ENCODE measurements at places on chromosomes 13 and 19.

DNA sequence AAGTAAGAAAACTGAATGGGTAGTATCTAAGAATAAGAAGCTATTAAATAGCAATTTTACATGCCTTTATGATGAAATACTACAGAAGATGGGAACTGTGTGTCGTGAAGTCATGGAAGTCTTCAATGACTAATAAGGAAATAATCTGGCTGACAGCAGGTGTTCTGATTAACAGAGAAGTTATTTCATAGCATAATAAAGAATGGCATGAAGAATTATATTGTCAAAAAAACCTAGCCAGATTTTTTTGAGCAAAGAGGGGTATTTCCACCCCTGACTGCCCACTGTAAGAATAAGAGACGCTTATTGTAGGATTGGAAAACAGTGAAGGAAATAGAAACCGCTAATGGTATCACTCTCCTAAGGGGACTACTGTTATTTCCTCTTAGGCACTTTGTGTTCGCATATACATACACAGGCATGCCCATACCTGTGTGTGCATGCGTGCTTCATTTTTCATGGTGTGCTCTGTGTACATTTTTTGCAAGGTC, 318.8 kb downstream of the SHISA2 start:
- no peak for DNase-seq

- no peak for DNase-seq
These were observed 28.2 kb downstream of the VSTM1 start for GRCh38 chr19:54035215-54036178.

DNA sequence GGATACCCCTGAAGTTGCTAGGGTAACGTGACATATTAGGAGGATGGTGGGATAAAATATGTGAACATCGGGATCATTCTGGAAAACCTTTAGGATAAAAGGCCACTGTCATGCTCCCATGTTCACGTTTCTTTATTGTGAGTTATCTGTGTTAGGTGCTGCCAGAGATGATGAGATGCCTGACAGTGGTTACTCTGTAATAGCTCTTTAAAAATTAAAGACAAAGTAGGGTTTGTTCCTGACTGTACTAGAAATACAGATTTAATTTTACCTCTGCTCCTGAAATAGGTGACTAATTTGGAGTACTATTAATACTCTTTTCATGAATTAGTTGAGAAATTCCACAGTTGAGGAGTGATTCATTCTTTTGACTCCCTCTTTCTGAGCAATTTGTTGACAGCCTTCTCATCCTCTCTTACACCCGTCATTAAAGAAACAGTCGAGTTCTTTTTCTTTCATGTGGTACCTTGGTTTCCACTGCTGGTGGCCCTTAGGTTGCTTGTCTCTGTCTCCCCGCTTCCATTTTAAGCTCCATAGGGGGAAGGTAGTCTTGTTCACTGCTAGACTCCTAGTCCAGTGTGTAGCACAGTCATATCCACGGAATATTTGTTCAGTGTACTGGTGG, 28.4 kb downstream of the SAE1 start:
- DNase-seq: no peak

DNA sequence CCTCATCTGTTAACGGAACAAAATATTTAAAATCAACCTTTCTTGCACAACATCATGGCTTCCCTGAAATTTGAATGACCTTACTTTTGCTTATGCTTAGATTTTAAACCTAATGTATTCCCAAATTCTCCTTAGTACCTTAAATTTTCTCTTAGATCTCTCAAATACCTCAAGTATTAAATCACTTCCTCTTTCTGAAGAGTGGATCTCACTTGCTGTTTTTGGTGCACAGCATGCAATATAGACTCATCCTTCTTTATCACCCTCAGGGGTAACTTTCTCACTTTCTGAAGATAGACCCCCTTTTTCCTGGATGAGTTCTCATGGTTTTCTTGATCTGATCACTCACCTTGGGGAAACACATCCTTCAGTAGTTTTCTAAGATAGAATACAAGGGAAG, 871.7 kb downstream of the DACH1 start:
- DNase-seq: no peak
